ENCODE measurements at places on chromosomes 2 and 18.

- no peak for DNase-seq
Observed at GRCh38 chr18:10878703-10879102, 270.7 kb downstream of the PIEZO2 start.

- DNase-seq: peak; percentile 42
Observed at GRCh38 chr2:11738589-11739436, 7.6 kb upstream of the LPIN1 start.

DNA sequence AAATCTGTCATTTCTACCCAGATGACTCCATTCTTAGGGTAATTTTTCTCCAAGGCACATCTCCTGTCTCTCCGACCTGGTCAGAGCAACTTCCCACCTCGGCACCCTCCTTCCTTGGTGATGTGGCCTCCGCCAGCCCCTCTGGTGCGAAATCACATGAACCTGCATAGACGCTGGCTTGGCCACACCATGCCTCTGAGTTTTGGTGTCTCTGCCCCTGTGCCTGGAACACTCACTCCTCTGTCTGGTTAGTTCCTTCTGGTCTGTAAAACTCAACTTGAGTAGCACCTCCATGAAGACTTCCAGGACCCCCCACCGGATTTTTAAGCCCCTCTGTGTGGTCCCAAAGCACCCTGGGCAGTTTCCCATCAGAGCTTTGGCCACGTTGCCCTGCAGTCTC is 83.2 kb upstream of the OTOS start:
- DNase-seq: no peak

GRCh38 chr2:222336931-222337330 is 38.1 kb upstream of the PAX3 start:
- DNase-seq: no peak

- DNase-seq: no peak
Observed at GRCh38 chr2:61649021-61649420, 110.9 kb upstream of the XPO1 start.

- no peak for DNase-seq
Observed at GRCh38 chr2:167790189-167790588, 457.2 kb downstream of the STK39 start.

GRCh38 chr2:96412307-96413258 is 77.0 kb downstream of the NCAPH start:
- DNase-seq: no peak

GRCh38 chr2:37388074-37388473 is 43.6 kb downstream of the QPCT start:
- DNase-seq: no peak

GRCh38 chr2:31329081-31329625 is 85.4 kb downstream of the XDH start:
- no peak for DNase-seq

All from NCI-H510A (cell line).